Right atrium auricular region (tissue), 2 donors: ENCODE measurements at places on chromosomes 5 and 9. TPM values are rescaled to one million over a fixed set of nuclear protein-coding genes. Genes with fewer than 3 reads are reported as not detected.

The SOHLH1 gene
- not detected for total RNA-seq

The SAXO1 gene
- total RNA-seq, result not detected

The RAI14 gene
- 21.3 TPM for total RNA-seq

The ANKH gene
- total RNA-seq, result 52.3 TPM

The CD74 gene
- total RNA-seq, result 424 TPM

The STOM gene
- 152 TPM for total RNA-seq

The PCDH12 gene
- 8.8 TPM for total RNA-seq

- no peak for DNase-seq
Observed at GRCh38 chr5:40491644-40492043, 188.1 kb upstream of the PTGER4 start.

- DNase-seq, result no peak
Observed at GRCh38 chr5:107431998-107432397, 238.7 kb downstream of the EFNA5 start.

DNA sequence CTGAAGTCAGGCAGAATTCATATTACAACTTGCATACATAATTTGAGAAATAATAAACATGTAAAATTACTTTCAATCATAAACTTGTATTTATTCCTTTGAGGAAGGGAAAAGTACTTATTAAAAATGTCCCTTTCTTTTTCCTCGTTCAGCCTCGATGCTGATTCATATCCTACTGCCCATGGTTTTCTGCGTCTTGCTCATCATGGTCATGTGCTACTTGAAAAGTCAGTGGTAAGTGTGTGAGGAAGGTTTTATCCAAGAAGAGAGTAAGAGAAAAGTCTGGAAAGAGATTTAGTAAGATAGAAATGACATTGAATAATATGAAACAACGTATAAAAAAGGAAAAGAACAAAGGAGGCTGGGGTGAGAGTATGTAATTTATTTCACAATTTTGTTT, 85.9 kb downstream of the OSMR start:
- DNase-seq, result no peak

GRCh38 chr5:65828022-65828896, 98.1 kb upstream of the ERBIN start:
- no peak for DNase-seq

- no peak for DNase-seq
Observed at GRCh38 chr9:18422296-18423036, 51.5 kb upstream of the ADAMTSL1 start.

DNA sequence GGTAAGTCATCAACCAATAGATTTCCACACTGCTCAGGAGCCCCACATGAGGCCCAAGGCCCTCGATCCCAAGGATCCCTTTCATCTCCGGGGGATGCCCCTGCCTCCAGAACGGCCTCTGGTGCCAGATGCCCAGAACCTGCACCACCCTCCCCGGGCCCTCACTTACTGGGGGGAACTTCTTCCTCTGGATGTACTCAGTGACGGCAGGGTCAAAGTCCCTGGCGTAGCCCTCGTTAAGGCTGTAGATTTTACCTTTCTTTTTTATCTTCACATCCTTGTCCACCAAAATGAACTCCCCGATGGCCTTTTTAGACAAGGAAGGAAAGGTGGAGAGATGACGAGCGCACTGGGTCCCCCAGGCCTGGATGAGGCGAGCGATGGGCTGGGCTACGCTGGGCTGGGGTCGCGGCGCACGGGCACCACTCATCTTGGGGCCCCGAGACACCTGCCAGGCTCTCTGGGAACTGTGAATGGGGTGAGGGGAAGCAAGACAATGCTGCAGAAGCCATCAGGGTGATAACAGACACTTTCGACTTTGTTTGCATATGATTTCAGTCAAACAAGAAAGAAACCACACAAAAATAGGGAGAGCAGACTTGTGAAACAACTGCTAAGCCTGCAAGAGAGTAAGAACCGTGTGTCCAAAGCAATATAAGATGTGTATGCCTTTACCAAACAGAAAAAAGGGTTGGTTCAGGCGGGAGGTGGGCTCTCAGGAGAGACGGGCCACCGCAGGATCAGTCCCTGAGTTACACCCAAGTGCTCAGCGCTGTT, 13.2 kb upstream of the FBP2 start:
- DNase-seq, result no peak

GRCh38 chr5:110086658-110087388, 397.1 kb downstream of the MAN2A1 start:
- no peak for DNase-seq
